Activated CD4-positive, alpha-beta T cell treated with anti-CD3 and anti-CD28 coated beads for 36 hours (primary cell): ENCODE measurements at places on chromosomes 7 and 10. TPM values are rescaled to one million over a fixed set of nuclear protein-coding genes. Genes with fewer than 3 reads are reported as not detected.

GRCh38 chr7:136807598-136807997 is 60.9 kb upstream of the CHRM2 start:
- DNase-seq: no peak

DNA sequence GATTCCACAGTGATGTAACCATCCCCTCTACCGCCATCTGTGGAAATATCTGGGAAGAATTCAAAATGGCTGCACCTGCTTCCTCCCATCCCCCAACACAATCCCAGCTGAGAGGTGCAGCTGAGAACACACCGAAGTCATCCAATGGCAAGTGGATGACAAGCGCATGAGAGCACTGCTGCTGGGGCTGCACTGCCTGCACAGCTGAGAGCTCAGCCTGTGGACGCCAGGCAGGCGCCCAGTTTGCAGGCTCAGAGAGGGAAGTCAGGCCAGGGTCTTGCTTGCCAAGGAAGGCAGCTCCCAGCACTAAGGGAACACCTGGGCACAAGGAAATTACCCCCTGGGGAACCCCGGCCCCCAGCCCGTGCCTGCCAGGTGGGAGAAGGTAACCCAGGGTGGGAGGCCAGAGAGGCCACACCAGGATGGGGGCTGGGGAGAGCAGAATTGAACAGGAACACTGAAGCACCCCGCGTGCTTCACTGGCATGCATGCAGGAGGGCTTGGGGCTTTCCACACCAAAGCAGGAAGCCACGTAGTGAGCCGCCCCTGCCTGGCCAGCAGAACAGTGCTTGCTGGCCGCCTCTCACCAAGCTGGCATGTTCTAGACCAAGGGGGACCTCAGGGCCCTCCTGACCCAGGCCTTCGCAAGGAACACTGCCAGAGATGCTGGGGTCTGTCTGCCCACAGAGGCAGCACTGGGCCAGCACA is 46.2 kb downstream of the FAM53B start:
- peak; percentile 71 for DNase-seq

DNA sequence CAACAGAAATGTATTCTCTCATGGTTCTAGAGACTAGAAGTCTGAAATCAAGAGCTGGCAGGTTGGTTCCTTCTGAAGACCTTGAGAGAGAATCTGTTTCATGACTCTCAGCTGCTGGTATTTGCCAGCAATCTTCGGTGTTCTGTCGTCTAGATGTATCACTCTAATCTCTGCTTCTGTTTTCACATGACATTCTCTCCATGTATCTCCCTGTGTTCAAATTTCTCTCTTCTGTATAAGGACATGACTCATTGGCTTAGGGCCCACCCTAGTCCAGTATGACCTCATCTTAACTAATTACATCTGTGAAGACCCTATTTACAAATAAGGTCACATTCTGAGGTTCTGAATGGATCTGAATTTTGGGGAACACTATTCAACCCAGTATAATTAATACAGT is 82.3 kb downstream of the ANKRD7 start:
- no peak for DNase-seq

DNA sequence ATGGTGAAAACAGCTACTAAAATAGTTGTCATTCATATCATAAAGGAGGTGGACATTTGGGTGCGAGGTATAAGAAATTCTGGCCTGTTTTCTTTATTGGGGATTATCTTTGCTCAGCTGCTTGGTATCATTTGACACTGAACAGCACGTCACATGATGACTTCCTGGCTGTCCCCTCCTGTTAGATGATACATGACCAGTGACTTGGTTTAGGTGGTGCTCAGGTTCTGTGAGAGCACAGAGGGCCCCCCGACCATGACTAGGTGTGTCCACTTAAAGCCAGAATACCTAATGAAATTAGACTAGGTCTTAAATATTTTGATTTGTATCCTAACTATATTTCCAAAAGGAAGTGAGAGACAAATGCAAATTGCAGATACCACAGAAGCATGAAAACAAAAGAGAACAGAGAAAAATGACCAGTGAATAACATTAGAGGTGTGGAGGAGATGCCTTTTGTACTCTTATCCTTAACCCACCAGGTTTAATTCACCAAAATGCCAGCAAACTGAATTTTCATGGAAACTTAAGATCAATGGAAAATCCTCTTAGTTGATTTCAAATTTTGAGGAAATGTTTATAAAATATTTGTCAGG is 50.6 kb upstream of the GJD4 start:
- DNase-seq: no peak

DNA sequence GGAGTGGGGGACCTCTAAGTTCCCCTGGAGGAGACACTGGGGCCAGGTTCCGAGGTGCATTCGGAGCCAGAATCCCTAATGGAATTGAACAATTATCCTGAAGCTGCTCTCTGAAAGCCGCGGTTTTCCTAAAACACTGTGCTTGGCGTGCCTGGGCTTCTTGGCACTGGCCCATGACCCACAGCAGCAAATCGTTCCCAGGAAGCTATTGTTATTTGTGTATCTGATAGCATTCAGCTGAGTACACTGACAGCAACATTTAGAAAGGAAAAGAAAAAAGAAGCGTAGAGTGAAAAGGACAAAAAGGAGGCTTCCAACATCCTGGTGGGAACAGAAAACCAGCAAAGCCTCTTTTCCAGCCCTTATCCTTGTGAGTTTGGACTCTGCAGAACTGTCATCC is 339.8 kb downstream of the FRMD4A start:
- DNase-seq: no peak

DNA sequence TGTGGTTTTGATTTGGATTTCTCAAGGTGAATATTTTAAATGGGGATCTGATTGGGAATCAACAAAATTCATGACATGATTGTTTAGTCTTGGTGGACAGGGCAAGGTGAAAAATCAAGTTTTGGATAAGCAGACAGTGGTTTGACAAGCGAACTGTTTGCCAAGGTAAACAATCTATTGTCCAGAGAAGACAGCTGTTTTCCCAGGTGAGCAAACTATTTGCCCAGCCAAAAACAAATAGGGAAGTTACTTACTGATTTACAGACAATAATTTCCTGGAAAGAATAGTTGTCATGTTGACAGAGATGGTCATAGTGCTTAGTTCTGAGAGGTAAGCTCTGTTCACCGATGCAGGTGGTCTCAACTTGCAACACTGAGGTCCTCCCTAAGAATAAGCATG is 94.0 kb upstream of the STEAP1B start:
- DNase-seq: no peak

DNA sequence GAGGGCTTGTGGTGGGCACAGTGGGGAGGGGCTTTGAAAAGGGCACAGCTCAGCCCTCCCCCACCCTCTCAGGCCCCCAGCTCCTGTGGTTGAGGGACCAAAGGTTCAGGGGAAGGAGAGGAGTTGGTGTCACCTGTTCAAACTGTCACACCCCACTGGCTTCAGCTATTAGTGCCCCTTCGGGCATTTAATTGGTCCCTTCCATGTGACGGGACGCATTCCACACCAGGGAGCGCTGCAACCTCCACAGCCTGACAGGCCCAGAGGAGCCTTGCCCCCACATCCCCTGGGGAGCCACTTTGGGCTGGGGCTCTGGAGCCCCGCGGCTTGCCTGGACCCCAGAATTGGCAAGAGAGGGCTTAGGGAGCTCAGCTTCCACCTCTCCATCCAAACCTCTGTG is 75.7 kb downstream of the C10orf105 start:
- DNase-seq: no peak

The BMS1 gene
- 30.4 TPM for total RNA-seq

The LIPM gene
- total RNA-seq: not detected

The ANXA8 gene
- total RNA-seq: not detected

The PDLIM1 gene
- 0.53 TPM for total RNA-seq
